ENCODE measurements at places on chromosomes 1 and 21.

GRCh38 chr1:21302747-21303715, 12.8 kb upstream of the ECE1 start:
- no peak for DNase-seq

GRCh38 chr21:33063375-33063883, 6.5 kb upstream of the OLIG1 start:
- DNase-seq = no peak

DNA sequence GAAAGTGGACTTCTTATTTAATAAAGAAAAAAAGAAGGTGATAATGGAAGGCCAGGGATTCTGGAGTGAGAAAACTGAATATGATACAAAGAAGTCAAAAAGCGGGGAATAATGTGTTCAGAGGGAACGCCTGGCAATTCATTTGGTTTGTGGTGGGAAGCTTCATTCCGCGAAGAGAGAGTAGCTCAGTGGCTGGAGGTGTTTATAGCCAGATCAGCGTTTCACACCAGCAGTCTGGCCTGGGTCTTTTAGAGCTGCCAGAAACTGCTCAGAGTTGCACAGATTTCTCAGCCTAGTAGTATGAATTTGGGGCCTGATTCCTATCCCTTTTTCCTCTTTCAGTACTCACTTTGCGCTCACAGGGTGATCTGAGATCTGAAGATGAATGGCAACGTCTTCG, 67.8 kb upstream of the IPO9 start:
- no peak for DNase-seq

GRCh38 chr1:164774819-164775654, 216.1 kb downstream of the PBX1 start:
- no peak for DNase-seq

DNA sequence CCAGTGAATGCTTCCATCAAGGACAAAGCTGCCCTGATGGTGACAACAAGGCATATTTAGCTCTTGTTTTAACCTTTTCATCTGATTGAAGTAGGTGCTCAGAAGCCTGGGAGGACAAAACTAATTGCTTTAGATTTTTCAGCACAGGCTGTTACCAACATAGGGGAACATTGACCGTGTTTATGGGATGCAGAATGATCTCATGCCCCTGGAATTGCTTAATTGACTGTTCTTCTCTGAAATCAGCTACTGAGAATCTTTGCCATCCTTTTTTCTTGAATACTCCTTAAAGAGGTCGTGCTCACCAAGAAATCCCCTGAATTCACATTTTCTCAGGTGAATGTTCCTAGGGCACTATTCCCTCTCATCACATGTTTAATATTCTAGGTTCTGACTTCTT, 95.9 kb upstream of the CCDC190 start:
- no peak for DNase-seq

DNA sequence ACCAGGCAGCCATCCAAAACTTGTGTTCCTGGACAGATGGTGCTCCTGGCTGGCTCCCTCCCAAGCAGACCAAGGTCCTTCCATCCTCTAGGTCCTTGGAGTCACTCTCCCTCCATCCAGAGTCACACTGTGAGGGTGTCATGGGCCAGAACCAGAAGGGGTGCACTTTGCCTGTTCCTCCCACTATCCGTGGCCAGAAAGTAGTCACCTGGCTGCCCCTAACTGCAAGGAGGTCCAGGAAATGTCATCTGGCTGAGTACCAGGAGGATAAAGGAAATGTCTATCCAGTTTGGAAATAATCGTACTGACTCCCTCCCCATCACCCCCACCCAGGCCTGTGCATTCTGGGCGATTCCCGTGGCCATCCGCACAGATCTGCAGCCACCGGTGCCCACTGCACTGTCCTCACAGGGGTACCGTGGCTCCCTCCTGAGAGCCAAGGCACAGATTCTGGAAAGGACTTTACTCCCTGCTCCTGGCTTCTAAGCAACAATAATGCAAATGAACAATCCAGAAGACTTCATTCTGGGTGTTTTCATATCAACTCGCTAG, 253.2 kb downstream of the NPHP4 start:
- no peak for DNase-seq

DNA sequence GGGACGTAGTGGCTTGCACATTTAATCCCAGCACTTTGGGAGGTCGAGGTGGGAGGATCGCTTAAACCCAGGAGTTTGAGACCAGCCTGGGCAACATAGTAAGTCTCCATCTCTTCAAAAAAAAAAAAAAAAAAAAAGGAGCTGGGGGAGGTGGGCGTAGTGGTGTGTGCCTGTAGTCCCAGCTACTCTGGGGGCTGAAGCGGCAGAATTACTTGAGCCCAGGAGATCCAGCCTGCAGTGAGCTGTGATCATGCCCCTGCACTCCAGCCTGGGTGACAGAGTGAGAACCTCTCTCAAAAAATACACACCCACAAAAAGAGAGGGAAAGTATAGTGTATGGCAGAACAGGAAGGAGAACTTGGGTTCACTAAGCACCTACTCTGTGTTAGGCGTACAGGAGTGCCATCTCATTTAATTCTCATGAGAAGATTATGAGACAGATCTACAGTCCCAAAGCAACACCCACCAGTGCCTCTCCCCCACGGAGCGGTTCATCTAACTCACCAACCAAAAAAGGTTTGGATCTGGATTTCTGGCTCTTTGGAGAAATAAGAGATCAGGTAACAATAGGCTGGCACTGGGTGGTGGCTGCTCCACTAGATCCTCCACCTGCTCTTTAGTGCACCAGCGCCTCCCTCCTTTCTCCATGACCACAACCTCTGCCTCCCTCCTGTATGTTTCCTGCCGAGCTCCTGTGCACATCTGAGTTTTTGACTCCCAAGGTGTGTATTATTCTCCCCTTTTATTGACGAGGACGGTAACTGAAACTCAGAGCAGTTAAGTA, 1.4 kb upstream of the TRAF5 start:
- DNase-seq = no peak

GRCh38 chr1:181397845-181398244, 85.5 kb upstream of the CACNA1E start:
- DNase-seq = no peak

- DNase-seq = no peak
These were observed 607.5 kb upstream of the BRINP3 start for GRCh38 chr1:191085121-191085520.

DNA sequence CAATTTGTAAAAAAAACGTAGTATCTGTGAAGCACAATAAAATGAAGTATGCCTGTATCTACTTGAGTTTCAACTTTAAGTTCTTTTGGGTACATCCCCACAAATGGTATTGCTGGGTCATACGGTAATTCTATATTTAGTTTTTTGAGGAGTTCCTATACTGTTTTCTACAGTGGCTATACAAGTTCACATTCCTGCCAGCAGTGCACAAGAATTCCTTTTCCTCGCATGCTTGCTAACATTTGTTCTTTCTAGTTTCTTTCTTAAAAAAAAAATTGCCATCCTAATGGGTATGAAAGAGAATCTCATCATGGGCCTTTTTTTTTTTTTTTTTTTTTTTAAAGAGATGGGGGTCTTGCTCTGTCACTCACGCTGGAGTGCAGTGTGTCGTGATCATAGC, 41.9 kb downstream of the UCK2 start:
- no peak for DNase-seq

- DNase-seq = no peak
These were observed 140.8 kb downstream of the PGBD5 start for GRCh38 chr1:230285351-230285750.

GRCh38 chr1:153371231-153371630, 4.2 kb downstream of the S100A12 start:
- DNase-seq = no peak

- DNase-seq = no peak
These were observed 20.2 kb downstream of the PCSK9 start for GRCh38 chr1:55059302-55060132.

- DNase-seq = no peak
These were observed 58.5 kb upstream of the CASZ1 start for GRCh38 chr1:10854856-10855459.

DNA sequence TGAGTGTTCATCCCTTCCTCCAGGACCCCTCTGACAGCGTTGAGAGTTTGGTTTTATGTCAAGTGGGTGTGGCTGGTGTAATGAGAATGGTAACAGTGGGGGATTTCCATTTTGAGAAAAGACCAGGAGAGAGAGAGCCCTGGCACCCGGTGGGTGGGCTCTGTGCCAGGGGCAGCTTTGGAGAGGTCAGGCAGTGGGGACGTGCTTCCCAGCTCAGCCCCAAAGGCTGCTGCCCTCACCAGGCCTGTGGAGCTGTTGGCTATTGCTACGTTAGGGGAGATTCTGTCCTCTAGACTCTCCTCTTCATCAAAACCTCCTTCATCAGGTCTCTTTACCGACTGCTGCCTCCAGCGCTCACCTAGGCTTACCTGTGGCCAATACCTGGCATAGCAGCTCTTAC, 176.3 kb downstream of the PTPRU start:
- DNase-seq = no peak

GRCh38 chr1:161265305-161265704, 6.8 kb downstream of the PCP4L1 start:
- DNase-seq = no peak

GRCh38 chr1:114015075-114015474, 35.8 kb downstream of the OLFML3 start:
- no peak for DNase-seq

- no peak for DNase-seq
These were observed 15.9 kb upstream of the PRDM15 start for GRCh38 chr21:41894922-41895557.

Data from GOT3 (cell line).